ENCODE measurements at places on chromosomes 5 and 9. TPM values are rescaled to one million over a fixed set of nuclear protein-coding genes. Genes with fewer than 3 reads are reported as not detected.

The OLFM1 gene
- total RNA-seq, result 3.6 TPM

The HEXB gene
- 67.2 TPM for total RNA-seq

The SPATA31D4 gene
- 1.7 TPM for total RNA-seq

The PLPPR1 gene
- 2.9 TPM for total RNA-seq

- no peak for DNase-seq
These were observed 3.5 kb upstream of the TMED9 start for GRCh38 chr5:177588413-177588909.

The CSF1R gene
- total RNA-seq, result 48.9 TPM

GRCh38 chr5:102858221-102858620 lies 103.1 kb downstream of the PAM start:
- no peak for DNase-seq

GRCh38 chr5:120765189-120765588 lies 301.1 kb downstream of the PRR16 start:
- no peak for DNase-seq

- DNase-seq, result no peak
These were observed 102.4 kb downstream of the UBE2R2 start for GRCh38 chr9:33919276-33919897.

The ITK gene
- total RNA-seq, result 14.7 TPM

DNA sequence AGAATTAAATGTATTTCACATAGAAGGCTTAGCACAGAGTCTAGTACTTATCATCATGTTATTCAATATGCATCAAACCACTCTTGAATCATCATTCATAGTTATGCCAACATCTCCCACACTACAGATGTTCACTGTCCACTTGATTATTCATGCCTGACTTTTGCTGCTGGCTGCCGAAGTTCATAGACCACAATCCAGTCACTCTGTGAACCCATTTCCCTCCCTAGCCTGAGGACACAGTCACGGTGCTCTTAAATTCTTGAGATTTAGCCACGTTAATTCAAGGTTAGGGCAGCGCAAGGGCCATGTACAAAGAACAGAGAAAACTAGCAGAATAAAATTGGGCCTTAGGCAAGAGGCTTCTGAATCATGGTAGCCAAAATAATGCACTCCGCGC lies 32.4 kb downstream of the ABCA1 start:
- DNase-seq, result no peak

The DOCK8 gene
- total RNA-seq, result 8.7 TPM

The PCDHGA4 gene
- 6.0 TPM for total RNA-seq

- peak; percentile 30 for DNase-seq
These were observed 838.3 kb downstream of the TLE4 start for GRCh38 chr9:80410106-80410505.

The TXNDC8 gene
- total RNA-seq, result 5.1 TPM

The BASP1 gene
- total RNA-seq, result 170 TPM

The FAM163B gene
- total RNA-seq, result 6.3 TPM

GRCh38 chr5:180467028-180467975 lies 26.9 kb upstream of the CNOT6 start:
- peak; percentile 60 for DNase-seq

The KIF12 gene
- not detected for total RNA-seq

DNA sequence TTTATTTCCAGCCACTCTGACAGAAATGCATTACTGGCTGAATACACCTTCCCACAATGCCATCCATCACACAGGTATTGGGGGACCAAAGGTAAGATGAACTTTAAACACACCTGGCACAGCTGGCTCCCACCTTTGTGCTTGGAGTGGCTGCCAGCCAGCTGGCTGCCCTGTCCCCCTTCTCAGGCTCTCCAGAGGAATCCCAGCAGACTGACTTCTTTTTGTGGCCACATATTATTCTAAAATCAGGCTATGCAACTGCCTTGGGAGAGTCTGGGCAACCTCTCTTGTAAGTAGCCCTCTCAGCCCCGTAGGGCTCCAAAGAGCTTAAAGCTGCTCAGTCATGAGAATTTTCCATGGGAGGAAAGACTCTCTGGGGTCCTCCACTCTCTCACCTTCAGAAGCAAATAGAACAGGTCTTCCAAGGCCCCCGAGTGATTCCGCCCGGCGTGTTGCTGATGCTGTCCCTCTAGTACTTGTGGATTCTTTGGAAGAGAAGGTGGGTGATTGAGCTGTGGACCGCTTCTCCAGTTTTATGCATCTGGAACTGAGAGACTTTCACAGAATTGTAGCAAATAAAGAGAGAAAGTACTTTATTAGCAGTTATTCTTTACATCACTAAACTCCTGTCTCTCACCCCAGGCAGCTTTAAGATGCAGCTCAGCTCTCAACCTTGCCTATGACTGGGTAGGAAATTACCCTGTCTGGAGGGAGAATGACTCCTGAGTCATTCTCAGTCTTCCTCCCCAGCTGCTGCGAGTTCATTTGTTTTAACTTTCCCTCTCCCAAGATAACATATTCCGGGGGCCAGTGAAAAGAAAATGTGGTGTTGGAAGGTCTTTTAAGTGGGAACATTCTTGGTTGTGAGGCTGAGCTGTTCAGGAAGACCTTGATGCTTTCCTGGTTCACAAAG lies 159.4 kb upstream of the PITX1 start:
- peak; percentile 68 for DNase-seq

GRCh38 chr5:83370957-83371356 lies 100.6 kb upstream of the VCAN start:
- DNase-seq, result no peak

- no peak for DNase-seq
These were observed 3.9 kb upstream of the LMX1B start for GRCh38 chr9:126609711-126610388.

DNA sequence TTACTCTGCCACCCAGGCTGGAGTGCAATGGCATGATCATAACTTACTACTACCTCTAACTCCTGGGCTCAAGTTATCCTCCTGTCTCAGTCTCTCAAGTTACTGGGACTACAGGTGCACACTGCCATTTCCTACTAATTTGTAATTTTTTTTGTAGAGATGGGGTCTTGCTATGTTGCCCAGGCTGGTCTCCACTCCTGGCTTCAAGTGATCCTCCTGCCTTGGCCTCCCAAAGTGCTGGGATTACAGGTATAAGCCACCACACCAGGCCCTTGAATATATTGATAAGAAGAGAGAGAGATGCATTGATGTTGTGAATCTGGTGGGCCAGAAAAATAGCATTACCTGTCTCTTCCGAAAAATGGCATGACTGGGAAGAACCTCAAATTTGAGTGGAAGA lies 21.0 kb upstream of the RCL1 start:
- DNase-seq, result no peak

GRCh38 chr5:39648085-39648847 lies 223.5 kb upstream of the DAB2 start:
- peak; percentile 37 for DNase-seq

The MSANTD3 gene
- 28.2 TPM for total RNA-seq

The TMC1 gene
- total RNA-seq, result 0.96 TPM

DNA sequence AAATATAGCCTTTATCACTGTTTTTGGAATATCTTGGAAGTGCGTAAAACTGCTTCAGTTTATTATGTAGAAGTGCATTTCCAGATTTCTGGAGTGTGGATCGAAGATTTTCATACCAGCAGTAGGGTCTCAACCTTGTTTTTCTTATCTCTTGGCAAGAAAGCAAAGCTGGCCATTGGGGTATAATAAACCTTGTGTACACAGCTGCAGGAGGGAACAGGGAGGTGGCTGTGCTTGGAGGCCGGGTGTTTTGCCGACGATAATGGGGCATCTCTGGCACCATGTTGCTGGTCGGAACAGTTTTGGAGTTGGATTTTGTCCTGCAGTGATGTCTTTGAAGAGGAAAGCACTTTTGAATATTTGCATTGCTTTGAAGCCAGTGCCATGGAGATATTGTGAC lies 308.8 kb upstream of the DMRT1 start:
- no peak for DNase-seq

DNA sequence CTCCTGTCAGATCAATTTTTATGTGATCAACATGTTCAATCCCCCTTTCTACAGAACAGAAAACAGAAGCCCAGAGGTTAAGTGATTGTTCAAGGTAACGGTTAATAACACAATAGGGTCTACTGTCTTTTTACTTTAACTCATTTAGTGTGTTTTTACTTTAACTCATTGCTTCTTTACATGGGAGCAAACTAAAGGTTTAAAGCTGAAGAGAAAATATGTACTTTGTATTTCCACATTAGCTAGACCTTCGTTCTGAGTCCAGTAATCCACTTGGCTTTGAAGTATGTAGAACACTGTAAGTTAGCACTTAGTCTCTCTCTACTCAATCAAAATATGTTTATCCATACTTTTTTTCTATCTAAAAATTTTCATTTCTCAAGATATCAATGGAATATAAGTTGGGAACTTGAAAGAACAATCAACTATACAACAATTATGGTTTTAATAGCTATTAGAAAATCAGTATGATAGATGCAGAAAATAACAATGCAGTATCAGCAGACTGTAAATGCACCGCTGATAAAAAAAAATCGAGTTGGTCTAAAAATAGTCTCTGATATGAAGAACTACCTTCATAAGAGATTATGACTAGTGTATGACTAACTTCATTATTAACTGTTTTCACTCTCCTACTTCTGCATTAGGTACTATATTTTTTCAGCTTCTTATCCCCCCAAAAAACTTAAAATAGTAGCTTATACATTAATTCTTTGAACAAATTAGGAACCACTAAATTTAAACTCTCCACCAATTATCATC lies 20.6 kb downstream of the PGGT1B start:
- no peak for DNase-seq

- peak; percentile 53 for DNase-seq
These were observed at the start of gene OLFM1 for GRCh38 chr9:135087489-135087792. Gene OLFM1, plus strand, starts transcription at chr9:135087668. Its CDS starts 322 bp downstream, at chr9:135087990.

The CDKN2A gene
- 0.96 TPM for total RNA-seq

- no peak for DNase-seq
These were observed 1148.1 kb upstream of the ACO1 start for GRCh38 chr9:31236344-31236743.
